Activated CD4-positive, alpha-beta T cell treated with anti-CD3 and anti-CD28 coated beads, Interleukin-2, amount 10 ng/mL, durations not matched to agents 7 days and 5 days (primary cell): ENCODE measurements at places on chromosomes 12 and 14.

GRCh38 chr12:31804185-31804504 is 75.3 kb upstream of the AMN1 start:
- no peak for DNase-seq

GRCh38 chr12:54411391-54412241 is 7.5 kb downstream of the ITGA5 start:
- DNase-seq: peak; percentile 69

- DNase-seq: no peak
Measured at GRCh38 chr12:50187084-50187900, 20.1 kb upstream of the CERS5 start.

DNA sequence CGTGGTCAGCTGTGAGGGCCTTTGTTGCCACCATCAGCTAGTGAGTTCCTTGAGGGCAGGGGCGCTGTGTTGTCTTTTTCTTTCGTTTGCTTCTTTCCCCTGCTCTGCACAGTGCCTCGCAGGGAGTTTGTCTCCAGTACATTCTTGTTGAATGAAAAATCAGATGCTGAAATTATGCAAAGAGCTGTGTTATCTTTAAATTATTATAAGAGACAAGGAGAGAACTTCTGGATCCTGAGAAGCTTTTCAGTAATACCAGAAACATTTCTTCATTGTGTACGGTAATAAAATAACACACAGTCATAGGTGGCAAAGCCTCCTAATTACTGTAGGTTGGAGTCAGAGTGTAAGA is 14.9 kb downstream of the EML1 start:
- no peak for DNase-seq

DNA sequence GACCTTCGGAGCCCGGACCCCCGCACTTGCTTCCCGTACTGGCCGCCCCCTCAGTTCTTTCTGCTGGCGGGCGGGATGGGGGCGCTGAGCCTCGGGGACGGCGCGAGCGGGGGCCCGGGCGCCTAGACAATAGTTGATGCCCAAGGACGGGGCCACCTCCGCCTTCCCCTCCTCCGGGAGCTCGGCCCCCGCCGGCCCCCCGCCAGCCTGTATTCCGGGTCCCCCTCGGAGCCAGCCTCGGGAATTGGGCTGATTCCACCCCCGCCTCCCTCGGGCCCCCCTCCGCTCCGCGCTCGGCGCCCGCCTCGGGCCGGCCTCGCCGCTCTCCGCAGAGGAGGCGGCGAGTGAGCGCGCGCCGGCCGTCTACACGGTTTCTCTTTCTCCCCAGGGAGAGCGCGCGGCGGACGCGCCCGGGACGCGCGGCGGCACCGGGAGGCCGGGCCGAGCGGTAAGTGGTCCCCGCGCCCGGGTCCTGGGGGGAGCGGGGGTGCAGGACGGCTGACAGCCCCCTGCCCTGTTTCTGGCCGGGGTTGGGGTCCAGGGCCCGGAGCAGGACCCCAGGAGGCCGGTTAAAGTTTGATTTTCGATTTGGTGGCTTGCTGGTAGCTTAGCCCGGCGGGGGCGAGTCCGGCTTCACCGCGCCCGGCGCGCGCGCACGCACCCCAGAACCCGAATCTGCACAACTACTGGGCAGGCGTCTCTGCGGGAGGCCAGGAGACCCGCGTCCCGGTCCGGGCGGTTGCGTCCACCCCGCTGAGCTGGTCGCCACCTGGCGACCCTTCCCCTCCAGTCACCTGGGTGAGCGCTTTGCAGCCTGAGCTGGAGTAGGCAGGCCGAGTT is 413.7 kb downstream of the PCNX1 start:
- peak; percentile 61 for DNase-seq

- no peak for DNase-seq
Measured at GRCh38 chr12:130839770-130840404, 837 bp upstream of the STX2 start.

DNA sequence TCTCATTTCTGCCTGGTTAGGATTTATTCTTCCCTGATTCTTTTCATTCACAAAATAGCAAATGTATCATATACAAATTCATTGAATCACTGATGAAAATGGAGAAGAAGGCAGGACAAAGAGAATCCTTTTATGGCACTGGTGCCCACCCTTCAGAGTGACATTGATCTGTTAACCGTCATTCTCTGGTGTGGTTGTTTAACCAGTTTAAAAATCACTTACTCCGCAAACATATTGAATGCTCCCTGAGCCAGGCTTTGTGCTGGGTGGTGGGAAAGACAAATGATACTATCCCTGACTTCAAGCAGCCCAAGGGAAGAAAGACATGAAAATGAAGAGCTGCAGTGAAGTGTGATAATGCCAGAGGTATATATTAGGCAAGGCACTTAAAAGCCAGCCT is 187.5 kb upstream of the SLC38A2 start:
- DNase-seq: no peak

- no peak for DNase-seq
Measured at GRCh38 chr14:84646786-84647500, 883.0 kb upstream of the FLRT2 start.

DNA sequence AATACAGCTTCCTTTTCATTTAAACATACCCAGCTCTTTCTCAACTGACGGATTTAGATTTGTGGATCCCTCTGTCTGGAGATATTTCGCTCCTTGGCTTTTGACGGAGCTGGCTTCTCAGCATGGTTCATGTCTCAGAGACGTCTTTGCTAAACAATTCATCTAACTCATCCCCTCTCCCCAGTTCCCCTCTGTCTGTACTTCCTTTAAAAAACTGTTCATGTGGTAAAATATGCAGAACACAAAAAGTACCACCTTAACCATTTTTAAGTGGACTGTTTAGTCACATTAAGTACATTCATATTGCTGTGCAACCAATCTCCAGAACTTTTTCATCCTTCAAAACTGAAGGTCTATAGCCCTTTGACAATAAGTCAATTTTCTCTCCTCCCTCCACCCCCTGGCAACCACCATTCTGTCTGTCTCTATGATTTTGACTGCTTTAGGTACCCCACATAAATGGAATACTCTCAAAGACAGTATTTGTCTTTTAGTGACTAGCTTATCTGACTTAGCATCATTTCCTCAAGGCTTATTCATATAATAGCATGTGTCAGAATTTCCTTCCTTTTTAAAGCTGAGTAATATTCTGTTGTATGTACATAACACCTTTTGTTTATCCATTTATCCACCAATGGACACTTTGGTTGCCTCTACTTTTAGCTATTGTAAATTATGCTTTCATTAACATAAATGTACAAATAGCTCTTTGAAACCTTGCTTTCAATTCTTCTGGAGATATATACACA is 399.8 kb upstream of the SOX5 start:
- DNase-seq: no peak

DNA sequence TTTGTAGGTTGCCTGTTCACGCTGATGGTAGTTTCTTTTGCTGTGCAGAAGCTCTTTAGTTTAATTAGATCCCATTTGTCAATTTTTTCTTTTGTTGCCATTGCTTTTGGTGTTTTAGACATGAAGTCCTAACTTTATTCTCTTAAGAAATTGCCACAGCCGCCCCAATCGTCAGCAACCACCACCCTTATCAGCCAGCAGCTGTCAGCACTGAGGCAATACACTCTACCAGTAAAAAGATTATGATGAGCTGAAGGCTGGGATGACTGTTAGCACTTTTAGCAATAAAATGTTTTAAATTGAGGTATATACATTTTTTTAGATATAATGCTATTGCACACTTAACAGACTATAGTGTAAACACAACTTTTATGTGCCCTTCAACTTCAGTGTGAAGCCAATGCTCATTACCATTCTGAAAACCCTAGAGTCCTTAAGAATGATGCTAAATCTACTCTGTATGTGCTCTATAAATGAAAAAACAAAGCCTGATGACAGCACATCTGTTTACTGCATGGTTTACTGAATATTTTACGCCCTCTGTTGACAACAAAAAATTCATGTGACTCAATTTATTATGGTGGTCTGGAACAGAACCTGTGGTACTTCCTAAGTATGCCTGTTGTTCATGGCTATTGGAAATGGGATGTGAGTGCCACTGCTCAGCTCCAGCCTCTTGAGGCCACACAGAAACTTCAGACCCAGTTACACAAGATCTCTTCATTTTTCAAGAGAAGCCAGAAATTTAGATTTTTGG is 197.4 kb downstream of the DUSP6 start:
- DNase-seq: no peak

- no peak for DNase-seq
Measured at GRCh38 chr12:3692616-3693365, 60.1 kb downstream of the CRACR2A start.

DNA sequence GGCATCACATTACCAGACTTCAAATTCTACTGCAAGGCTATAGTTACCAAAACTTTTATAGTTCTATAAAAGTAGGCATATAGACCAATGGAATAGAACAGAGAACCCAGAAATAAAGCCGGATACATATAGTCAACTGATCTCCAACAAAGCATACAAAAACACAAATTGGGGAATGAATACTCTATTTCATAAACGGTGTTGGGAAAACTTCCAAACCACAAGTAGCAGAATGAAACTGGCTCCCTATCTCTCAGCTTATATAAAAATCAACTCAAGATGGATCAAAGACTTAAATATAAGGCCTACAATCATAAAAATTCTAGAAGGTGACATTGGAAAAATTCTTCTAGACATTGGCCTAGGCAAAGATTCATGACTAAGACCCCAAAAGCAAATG is 187.9 kb upstream of the PLXNC1 start:
- DNase-seq: no peak

DNA sequence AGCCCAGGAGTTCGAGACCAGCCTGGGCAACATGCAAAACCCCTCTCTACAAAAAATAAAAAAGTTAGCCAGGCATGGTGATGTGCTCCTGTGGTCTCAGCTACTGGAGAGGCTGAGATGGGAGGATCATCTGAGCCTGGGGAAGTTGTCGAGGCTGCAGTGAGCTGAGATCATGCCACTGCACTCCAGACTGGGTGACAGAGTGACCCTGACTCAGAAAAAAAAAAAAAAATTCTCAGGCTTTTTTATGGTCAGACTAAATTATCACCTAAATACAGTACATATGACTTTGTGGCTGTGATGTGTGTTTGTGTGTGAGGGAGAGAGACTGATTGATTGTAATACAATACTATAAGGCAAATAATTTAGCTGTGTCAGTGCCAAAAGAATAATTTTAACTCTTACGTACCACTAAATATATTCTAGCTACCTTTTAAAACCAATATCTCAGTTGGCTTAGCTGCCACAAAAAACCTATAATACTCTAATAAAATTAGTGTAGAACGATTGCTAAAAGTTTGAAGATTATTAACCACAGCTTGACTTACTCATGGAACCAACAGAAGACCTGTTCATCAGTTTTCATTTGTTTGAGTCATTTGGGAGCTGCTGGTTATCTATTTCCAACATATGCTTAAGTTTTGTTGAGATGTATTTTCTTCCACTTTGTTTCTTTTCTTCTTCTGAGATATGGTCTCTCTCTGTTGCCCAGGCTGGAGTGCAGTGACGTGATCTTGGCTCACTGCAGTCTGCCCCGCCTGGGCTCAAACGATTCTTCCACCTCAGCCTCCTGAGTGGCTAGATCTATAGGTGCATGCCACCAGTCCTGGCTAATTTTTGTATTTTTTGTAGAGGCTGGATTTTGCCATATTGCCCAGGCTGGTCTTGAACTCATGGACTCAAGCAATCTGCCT is 58.0 kb downstream of the DIP2B start:
- DNase-seq: no peak

GRCh38 chr14:88346048-88346639 is 23.1 kb upstream of the KCNK10 start:
- no peak for DNase-seq
